Mucosa of gallbladder (tissue), 1 donor: ENCODE measurements at places on chromosomes 12 and 14.

GRCh38 chr14:24119691-24120090 is 4.9 kb upstream of the NRL start:
- no peak for DNase-seq

GRCh38 chr14:50605766-50606165 is 45.8 kb downstream of the ATL1 start:
- DNase-seq = no peak

DNA sequence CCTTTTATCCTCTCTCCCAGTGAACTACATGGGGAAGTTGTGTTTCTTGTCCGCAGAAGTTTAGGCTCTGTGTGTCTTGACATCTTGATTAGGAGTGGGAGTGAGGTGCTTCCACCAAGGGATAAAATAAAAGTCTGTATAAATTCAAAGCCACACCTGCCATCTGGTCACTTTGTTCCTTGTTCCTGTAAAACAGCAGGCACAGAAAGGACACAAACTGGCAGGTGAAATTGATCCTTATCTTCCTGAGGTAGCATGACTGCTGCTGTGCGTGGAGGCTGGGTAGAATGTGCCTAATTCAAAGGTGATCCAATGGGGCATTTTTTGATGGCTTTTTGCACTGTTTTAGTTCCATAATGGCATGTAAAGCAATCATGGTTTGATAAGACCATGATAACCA is 104.3 kb upstream of the KITLG start:
- no peak for DNase-seq

- DNase-seq = no peak
Measured at GRCh38 chr12:108634341-108634751, 652 bp upstream of the SELPLG start.

DNA sequence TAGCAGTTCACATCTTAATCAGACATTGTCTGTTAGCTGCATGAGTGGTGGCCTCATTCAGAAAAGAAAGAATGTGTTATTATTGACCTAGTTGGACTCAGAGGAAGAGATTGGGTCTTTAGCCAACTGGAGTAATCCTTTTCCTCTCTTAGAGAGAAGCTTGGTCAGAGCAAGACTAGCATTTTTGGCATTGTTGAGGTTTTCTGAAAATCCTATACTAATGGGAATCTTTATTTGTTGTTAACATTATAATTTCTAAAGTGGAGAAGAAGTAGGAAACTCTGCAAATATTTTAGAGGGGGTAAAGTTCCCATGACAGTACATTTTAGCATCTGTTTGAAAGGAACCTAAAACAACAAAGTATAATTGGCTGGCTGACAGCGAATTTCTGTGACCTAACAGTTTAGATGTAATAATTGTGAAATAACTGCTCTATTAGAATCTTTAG is 9.7 kb downstream of the TOX4 start:
- DNase-seq = no peak

- no peak for DNase-seq
Measured at GRCh38 chr14:76832503-76832988, 6.3 kb downstream of the LRRC74A start.

DNA sequence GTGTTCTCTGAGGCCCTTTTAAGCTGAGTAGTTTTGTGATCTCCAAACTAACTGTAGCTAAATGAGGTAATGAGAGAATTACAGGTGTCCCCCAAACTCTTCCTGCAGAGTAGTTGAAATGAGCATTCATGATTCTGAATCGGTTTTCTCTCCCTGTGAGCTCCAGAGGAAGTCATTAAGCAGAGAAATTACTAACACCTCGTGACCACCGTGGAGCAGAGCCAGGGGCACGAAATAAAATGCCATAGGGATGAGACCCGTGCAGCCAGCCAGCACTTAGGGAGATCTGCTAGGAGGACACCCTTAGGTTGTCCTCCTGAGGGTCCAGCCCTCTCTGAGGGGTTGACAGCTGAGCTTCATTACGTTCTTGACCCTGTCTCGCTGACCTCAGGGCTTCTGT is 79.5 kb downstream of the SLC25A47 start:
- no peak for DNase-seq

DNA sequence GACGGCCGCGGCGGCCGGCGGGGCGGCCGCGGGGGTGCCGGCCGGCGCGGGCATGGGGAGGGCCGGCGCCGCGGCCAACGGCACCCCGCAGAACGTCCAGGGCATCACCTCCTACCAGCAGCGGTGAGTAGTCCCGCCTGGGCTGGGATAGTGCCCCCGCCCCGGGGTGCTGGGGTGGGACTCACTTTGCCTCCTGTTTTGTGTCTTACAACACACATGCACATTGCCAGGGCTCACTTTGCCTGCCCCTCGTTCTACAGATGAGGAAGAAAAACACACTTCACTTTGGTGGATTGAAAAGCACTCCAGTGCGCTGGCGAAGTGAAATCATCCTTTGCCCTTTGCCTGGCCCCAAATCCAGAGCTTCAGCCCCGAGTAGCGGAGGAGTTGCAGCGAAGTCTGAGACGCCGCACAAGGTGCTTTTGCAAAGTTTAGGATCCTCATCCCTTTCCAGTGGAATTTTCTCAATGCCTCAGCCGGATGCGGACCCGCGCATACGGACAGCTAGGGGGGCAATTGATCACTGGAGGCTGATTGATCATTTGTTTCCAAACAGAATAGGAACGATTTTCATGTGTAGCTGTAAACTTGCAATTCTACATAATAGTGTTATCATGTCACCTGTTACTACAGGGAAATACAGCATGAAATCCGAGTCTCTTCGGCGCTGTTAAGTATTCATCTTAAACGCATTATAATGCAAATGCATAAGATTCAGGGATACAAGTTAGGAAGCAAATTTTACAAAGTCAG is 3.6 kb upstream of the NPAS3 start:
- no peak for DNase-seq

DNA sequence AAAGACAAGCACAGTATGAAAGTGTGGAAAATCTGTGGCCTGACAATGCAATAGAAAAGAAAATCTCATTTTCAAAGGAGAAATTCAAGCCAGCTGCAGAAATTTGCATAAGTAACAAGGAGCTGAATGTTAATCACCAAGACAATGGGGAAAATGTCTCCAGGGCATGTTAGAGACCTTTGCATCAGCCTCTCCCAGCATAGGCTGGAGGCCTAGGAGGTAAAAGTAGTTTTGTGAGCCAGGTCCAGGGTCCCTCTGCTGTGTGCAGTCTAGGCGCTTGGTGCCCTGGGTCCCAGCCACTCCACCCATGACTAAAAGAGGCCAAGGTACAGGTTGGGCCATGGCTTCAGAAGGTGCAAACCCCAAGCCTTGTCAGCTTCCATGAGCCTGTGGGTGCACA is 58.3 kb downstream of the TESPA1 start:
- no peak for DNase-seq

DNA sequence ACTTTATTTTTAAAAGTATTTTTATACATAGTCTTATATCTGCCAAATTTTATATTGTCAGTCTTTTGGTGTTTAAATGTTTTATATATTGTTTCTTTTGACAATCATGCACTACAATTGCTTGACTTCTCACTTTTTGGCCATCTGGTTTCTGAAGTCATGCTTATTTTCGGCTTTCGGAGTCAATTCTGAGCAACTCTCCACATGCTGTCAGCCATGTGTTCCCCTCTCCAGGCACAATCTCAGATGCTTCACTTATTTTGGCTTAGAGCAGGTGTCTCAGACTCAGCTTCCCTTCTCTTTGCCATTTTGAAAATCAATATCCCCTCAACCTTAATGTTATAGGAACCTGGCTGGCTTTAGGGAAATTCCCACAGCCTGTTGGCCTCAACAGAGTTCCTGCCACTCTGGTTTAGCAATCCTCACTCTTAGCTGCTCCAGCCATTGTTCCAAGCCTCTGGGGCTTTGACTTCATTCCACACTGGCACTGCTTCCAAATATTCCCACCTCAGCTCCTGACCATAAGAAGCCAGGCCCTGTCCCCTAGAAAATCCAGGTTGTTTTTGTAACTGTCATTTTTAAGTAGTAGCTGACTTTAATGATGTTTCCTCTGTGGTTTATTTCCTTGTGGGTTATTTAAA is 125.5 kb upstream of the FAR2 start:
- DNase-seq = no peak

- peak; percentile 29 for DNase-seq
Measured at GRCh38 chr14:20472536-20473169, 3.4 kb downstream of the PNP start.

GRCh38 chr14:42683707-42684106 is 1077.0 kb downstream of the LRFN5 start:
- no peak for DNase-seq

GRCh38 chr12:70982991-70983390 is 62.5 kb upstream of the PTPRR start:
- DNase-seq = no peak
